ENCODE measurements at places on chromosomes 3 and 15.

DNA sequence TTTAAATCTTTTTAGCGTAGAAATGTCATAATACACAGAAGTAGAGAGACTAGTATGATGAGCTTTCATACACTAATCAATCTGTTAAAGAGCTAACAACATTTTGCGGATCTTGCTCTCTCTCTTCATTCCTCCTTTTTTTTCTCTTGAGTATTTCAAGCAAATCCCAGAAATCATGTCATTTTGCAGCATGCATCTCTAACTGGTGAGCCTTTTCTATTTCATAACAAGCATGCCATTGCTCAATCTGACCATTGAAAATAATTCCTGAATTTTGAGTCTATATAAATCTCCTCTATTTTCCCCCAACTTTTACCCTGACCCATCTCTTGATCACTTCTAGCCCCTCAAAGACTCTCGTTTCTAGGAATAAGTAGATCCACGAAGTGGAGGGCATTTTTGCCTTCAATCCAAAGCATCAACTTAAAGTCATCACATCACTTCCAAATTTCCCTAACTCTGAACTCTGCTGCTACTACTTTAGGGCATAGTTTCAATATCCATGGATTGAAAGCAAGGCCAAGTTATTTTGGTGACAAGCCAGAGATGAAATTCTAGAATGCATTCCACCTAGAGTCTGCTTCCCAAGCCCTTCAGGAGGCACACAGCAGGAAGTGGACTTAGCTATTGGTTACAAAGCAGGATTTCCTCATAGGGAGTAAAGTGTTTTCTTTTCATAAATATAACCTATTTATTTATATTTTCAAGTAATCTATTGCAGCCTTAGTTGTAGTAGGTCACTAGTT lies 253.5 kb upstream of the ZPLD1 start:
- DNase-seq = no peak

GRCh38 chr15:82143390-82144385 lies 97.9 kb upstream of the MEX3B start:
- peak; percentile 63 for DNase-seq

DNA sequence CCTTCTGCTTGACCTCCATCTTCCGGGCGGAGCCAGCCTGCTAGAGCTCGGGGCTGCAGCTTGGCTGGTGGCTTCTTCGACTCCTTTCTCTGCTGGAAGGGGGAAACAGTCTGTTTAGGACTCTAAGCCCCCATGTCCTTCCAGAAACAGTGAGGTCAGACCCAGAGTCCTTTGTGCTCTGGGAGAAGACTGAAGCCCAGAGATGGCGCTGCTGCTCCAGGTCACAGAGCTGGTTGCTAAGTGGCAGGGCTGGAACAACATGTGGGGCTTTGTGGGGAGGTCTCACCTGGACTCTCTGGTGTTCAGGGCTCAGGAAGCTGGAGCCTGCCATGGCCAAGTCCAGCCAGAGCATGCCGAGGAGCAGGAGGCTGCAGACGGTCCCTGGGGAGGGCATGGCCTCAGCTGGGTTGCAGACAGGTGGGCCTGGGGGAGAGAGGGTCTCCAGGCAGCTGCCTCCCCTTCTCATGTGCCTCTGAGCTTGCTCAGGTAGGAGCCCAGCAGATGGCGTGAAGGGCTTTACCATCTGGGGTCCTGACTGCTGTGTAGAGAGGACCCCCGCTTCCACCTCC lies 2.9 kb downstream of the GHRL start:
- no peak for DNase-seq

- DNase-seq = no peak
Observed at GRCh38 chr3:141239511-141240281, 8.1 kb downstream of the PXYLP1 start.

DNA sequence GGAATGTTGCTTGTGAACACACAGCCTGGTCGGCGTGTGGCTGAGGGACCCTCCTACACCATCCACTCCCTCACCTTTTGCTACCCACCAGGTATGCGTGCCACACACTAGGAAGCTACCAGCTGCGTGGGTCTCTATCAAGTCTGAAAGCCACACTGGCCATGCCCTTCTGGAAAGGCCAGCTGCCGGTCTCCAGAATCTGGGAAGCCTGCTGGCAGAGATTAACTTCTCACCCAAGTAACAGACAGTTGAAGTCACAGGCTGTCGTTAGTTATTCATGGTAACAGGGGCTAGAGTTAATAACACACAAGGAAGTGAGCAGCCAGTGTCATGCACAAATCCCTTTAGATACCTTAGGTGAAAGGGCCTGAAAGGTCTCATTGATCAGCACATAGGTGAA lies 48.1 kb downstream of the SUSD5 start:
- no peak for DNase-seq

DNA sequence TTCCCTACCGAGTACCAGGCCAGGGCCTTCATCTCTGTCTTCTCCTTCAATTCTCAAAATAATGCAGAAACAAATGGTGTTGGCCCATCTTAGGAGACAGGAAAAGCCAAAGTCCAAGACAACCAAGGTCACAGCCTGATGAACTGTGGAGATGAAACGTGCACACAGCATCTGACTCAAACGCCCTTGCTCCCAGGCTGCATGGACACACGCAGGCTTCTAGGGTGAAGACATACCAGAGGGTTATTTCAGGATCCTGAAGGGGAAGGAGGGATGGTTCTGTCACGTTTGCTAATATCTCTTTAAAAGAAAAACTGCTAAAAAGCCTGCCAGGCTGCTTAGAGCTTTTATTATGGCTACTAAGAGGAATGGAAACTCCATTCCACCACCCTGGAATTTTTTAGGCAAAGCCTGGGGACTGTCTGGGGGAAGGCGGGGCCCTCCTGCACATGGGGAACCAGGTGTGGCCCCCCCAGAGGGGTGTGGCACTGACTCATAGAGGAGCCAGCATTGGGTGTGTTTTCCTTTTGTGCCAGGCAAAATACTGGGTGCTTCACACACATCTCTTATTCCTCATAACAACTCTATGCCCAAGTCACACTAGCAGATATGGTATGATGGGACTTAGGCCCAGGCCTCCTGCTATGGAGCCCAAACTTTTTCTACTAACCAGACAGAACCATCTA lies 62.9 kb downstream of the UMPS start:
- DNase-seq = no peak

GRCh38 chr3:18446149-18446825 lies 21.1 kb upstream of the SATB1 start:
- no peak for DNase-seq

DNA sequence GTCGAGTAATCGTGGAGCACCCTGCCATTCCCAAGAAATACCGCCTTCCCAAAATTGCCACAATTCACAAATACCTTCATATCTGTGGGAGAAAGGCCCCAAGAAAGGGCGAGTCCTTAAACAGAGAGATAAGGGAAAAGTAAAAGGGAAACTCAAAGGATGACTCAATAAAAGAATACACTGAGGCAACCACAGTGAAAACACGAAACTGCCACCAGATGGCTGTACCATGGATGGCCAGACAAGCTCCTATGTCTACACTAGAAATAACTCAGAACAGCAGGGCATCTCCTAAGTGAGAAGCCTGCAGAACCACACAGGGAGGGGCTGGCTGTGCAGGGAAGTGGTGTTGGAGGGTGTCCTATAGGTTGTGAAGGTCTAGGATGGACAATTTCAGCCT lies 25.0 kb downstream of the SRGAP3 start:
- peak; percentile 10 for DNase-seq

GRCh38 chr15:101349047-101349951 lies 54.3 kb upstream of the SNRPA1 start:
- no peak for DNase-seq

DNA sequence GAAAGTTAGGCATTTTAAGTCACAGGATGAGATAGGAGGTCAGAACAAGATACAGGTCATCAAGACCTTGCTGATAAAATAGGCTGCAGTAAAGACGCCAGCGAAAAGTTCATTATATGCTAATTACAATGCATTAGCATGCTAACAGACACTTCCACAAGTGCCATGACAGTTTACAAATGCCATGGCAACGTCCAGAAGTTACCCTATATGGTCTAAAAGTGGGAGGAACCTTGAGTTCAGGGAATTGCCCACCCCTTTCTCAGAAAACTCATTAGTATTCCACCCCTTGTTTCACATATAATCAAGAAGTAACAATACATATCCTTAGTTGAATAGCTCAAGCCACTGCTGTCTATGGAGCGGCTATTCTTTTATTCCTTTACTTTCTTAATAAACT lies 92.7 kb upstream of the PLXND1 start:
- peak; percentile 84 for DNase-seq

GRCh38 chr3:152309535-152310307 lies 41.0 kb downstream of the MBNL1 start:
- no peak for DNase-seq

DNA sequence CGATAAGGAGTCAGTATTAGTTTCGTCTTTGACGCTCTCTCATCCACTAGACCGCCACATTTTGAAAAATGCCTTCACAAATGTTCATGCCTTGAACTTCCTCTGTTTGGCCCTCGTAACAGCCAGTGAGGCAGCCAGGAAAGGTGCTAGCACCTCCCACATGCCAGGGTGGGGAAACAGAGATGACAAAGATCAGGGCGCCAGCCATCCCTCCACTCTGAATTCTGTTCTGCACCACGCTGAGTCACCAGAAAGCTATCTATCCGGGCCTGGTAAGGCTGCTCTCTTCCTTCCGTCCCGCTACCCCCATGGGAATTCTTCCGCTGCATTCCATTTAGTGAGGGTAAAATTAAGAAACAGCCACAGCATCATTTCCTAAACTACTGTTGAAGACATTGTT lies 31.3 kb upstream of the BCL2L10 start:
- no peak for DNase-seq

DNA sequence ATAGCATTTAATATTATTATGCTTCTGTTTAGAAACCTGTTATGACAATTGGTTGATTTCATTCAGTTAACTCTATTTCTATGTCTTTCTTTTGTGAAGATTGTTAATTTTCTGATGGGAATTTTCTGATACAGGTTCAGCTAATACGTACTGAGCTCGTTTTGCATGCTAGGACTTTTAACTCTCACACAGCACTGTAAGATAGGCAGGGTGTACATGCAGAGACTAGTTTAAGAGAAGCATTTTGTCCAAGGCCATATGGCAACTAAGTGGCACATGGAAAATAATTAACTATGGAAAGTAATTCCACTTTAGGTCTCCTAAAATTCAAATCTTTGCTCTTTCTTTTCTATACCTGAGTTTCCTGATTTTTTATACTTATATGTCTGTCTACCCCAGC lies 81.9 kb downstream of the IL1RAP start:
- no peak for DNase-seq

DNA sequence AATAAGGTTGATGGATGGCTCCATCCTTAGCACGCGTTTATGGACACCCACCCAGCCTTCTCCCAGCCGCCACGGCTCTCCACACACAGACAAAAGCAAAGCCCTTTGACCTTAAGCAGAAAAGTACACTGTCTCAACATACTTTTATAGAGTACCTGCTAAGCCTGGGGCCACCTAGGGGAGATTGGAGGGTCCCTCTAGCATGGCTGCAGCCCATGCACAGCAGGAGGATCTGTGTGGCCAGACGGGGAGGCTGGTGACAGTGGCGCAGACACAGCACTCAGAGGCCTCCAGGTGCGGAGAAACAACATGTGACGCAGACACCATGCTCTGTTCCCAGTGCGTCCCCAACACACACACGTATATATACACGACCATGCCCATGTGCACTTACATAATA lies 174.9 kb downstream of the XXYLT1 start:
- no peak for DNase-seq

GRCh38 chr3:155948476-155948875 lies 78.0 kb downstream of the GMPS start:
- no peak for DNase-seq

DNA sequence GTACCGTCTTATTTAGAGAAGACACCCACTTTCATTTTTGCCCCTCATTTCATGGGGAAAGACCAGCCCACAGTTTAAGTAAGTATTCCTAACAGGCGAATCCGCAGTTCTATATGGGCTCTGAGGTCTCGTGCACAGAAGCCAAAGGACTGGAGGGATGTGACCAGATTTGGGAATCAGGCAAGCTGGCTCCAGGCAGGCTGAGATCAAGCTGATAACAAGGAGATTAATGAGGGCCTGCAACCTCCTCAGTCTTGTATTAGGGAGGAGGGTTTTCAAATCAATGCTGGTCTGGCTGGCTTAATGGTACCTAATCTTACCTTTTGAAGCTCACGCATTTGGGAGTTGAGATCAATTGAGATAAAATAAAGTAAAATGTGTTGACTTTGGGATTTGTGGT lies 15.3 kb downstream of the ST8SIA2 start:
- DNase-seq = no peak

DNA sequence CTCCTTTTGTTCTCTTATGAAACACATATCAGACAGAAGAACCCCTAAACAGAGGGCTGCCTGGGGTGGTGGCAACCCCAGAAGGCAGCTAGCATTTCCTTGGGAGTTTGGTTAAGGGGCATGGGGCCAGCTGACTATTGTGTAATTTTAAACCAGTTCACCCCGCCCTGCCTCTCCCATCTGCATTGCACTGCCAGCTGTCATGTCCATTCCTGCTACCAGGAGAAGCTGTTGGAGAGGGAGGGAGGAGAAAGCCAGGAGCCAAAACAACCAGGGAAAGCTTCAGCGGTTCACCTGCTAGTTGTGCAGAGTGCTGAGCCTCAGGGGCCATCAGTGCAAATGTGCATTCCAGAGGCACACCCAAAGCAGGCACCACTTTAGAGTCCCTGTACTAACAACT lies 47.6 kb upstream of the ATP1B3 start:
- no peak for DNase-seq

- no peak for DNase-seq
Observed at GRCh38 chr3:100205171-100205570, 55.6 kb upstream of the TBC1D23 start.

GRCh38 chr3:18071833-18072232 lies 329.4 kb upstream of the TBC1D5 start:
- DNase-seq = no peak

GRCh38 chr15:60731583-60732130 lies 252.7 kb upstream of the ICE2 start:
- DNase-seq = no peak

DNA sequence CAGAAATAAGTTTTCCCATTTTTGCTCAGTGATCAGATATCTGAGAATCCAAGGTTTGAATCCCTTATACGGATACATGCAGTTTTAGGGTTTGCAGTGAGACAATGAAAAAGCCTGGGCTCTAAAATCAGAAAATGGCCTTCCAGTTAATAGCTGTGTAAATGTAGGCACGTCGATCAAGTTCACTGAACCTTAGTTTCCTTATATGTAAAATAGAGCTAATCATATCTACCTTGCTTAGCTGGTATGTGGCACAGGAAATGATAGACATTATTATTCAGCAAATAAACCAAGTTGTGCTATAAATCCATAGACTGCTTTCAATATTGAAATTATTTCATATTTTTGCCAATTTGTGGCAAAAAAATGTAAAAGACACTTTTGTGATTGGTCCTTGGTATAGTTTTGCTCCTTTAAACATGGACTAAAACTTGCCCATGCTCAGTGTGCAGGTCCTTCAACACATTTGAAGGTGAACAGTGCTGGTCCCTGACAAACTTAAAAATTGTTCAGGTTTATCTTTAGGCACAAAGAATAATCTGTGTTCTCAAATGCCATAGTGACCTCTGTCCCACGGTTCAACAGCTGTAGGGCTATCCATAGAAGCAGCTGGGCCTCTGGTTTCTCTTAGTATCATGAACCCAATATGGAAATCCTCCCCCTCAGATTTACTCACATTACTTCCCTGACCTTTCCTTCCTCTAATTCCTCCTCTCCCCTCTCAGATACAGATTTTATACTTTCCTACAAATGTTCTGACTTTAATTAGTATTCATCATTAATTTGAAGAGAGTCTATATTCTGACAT lies 51.0 kb downstream of the CCDC54 start:
- no peak for DNase-seq
